ENCODE measurements at places on chromosomes 3 and 15.

- DNase-seq: no peak
Observed at GRCh38 chr15:34311563-34311962, 26.0 kb downstream of the SLC12A6 start.

GRCh38 chr3:54836871-54837270 is 91.0 kb downstream of the LRTM1 start:
- no peak for DNase-seq

GRCh38 chr15:60423537-60423936 is 25.8 kb upstream of the ANXA2 start:
- no peak for DNase-seq

DNA sequence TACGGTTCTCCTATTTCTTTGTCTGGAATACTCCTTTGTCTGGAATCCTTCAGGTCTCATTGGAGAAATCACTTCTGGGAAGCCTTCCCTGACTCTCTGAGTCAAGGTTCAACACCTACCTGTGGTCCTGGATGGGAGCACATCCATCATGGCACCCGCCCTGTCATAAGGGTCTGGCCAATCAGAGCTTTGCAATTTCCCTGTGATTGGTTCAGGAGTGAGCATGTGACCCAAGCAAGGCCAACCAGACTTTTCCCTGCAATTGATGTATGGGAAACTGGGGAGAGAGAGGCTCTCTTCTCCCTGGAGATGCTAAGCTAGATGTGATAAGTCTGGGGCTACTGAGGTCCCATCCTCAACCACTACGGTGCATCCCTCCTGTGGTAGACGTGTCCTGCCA is 8.1 kb downstream of the FAM3D start:
- DNase-seq: no peak

DNA sequence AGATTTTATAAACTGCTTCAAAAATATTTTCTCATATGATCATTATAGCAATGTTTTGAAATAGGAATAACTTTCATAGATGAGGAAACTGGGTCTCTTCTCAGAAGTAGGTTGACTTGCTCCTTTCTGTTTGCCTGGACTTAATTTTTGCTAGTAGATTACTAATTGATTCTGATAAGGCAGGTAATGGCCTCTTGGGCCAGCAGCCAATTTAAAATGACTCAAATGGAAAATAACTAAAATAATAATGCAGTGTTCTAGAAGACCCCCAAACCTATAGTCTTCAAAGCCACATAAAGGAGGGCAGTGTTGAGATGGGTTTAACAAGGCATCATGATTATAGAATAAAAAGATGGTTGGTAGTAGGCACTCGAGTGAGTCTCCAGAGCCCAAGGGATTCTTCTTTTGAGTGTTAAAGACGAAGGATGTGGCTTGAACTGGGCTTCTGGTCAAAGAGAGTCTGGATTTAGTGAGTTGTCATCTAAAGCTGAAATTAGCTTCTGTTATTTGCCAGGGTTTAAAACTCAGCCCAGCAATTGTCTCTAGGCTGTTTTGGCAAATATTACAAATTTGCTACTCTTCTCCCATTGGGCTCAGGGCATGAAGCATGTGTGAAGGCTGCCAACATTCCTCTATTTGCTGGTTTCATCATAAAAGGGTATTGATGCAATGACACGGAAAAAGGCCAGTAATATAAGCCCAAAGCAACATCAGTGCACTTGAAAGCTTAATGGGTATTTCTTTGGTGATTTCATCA is 297.1 kb upstream of the MEIS2 start:
- no peak for DNase-seq

- DNase-seq: no peak
Observed at GRCh38 chr3:71421475-71421819, 162.1 kb downstream of the FOXP1 start.

DNA sequence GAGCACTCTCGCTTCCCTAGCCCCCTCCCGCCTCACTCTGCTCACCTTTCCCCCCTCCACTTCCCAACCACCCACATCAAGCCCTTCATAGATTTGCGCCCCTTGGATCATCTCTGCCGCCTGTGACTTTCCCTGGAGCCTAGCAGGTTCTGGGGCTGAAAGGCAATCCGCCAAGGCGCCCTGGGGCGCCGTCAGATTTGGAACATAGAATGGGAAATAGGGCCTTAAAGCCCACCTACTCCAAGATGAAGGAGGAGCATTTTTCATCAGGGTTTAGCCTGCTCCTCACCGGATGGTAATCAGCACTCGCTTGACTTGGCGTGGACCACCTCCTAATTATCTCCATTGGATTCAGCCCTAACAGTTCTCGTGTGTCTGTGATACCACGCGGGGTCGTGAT is 1.3 kb downstream of the CPNE4 start:
- no peak for DNase-seq

GRCh38 chr15:61084472-61084871 is 144.6 kb downstream of the RORA start:
- DNase-seq: no peak

- DNase-seq: no peak
Observed at GRCh38 chr3:162302983-162303624, 806.5 kb downstream of the OTOL1 start.

GRCh38 chr15:54197995-54198394 is 219.8 kb downstream of the UNC13C start:
- DNase-seq: no peak

GRCh38 chr15:66842710-66843441 is 140.8 kb downstream of the SMAD6 start:
- DNase-seq: no peak

DNA sequence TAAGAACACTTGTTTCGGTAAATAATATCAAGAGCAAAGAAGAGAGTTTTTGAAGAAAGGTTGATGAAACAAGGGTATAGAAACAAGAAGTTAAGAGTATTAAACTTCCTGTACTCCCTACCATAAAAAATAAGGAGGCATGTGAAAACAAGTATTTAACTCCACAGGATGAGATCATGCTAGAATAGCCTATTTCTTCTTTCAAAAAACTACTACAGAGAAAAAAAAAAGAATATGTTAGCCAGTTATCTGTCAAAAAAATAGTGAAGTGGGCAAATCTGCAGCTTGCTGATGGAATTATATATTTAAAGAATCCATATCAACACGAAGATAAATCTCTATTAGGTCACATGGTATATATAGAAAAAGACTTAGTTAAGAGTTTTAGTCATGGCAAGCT is 33.4 kb downstream of the SETD2 start:
- DNase-seq: no peak

DNA sequence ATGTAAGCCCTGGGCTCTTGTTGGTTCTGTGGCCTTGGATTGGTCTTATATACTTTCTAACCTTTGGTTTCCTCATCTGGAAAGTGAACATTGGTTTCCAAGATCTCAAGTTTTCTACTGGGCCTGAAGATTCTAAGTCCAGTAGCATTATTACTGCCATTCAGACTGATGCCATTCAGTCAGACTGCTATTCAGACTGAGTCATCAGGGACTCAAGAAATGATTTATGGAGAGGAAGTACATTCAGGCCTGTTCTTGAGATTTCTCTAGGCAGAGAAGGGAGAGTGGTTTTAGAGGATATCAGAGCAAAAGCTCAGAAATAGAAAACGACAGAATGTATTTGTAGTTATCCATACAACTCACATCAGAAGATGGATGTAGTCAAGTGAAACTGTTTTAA is 557.2 kb downstream of the NR2F2 start:
- no peak for DNase-seq

DNA sequence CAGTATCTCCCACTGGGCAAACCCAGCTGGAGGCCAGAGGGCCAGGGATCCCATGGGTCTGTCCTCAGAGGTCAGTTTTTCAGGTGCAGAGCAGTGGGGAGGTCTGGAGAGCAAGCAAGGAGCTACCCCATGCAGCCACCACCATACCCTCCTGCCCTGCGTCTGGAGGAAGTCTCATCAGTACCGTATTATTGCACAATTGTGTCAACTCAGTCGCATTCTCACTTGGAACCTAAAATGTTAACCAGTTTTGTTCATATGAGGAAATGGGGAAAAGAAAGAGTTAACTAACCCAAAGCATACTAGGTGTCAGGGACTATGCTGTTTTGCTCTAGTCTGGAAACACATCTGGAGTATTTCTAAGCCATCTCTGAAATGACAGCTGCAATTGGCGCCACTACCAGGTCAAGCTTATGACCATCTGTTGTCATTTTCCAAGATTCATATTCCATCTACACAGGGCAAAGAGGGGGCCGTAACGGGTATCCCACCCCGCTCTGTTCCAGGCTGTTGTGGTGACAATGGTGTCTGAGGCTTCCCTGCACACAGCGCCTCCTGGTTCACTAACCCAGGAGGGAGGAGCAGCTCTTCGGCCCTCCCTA is 16.9 kb upstream of the APBA2 start:
- no peak for DNase-seq

- DNase-seq: no peak
Observed at GRCh38 chr15:89664441-89665350, 9.4 kb upstream of the KIF7 start.

DNA sequence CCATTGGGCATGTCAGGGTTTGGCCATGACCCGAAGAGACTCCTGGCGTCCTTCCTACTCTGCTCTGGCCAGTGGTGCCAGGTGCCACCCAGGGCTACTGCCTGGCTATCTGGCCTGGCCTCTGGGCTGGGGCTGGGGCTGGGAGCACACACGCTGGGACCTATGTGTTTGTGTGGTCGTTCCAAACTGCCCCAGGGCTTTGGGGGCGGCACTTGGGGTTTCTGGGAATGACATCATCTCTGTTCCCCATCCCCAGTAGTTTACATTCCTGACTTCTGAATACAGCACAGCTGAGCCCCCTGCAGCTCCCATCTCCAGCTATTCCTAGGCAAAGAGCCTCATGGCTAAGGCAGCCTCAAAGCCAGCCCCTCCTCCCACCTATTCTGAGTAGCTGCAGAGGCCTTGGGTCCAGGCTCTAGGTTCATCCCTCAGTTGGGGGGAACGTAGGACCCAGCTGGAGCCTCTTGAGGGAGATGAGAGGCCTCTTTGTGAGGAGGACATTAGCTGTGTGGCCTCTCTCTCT is 24.3 kb downstream of the PLEKHO2 start:
- no peak for DNase-seq

DNA sequence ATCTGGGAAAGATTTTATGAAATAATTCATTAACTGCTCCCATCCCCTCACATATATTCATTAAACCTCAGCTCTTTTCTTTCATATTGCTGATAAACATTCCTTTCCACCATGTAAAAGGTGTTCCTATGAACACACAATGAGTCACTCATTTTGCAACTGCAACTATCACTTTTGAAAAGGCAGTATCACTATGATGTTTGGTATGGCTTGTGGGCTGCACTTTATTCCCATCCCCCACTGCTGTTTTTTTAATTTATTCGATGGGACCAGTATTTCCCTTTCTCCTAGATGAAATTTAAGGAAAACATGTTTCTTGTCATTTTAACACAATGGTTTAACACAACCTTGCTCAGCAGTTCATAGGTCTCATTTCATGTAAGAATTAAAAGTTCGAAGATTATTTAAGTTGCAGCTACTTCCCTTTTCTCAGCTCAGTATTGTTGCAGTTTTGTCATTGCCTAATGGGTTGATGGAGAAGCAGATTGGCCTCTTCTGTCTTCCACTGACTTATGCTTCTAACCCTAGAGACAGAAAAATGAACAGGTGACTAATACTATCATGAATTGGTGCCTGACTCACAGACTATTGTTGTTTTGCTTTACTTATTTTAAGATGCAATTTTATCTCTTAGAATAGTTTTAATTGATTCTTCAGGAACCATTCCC is 280.3 kb downstream of the ZPLD1 start:
- no peak for DNase-seq

- no peak for DNase-seq
Observed at GRCh38 chr3:112035241-112035640, 705 bp downstream of the TMPRSS7 start.

DNA sequence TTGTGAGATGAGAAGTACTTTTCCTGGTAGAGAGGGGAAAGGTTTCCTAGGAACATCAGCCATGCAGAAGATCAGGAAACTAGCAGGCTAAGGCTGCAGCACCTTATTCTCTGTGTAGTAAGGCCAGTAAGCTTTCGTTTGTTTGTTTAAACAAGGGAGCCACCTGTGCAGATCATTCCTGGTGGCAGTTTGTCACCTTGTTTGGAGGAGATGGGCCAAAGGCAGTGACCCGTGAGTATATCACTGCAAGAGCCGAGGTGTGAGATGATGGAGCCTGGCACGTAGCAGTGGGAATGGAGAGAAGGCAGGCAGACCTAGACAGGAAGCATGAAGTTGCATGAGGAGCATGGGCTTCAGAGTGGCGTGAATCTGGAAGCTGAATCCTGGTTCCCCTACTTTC is 19.6 kb downstream of the ATG7 start:
- no peak for DNase-seq

GRCh38 chr15:74158855-74159650 is 14.5 kb upstream of the ISLR start:
- DNase-seq: no peak

- DNase-seq: no peak
Observed at GRCh38 chr15:77553257-77553656, 79.5 kb downstream of the LINGO1 start.

DNA sequence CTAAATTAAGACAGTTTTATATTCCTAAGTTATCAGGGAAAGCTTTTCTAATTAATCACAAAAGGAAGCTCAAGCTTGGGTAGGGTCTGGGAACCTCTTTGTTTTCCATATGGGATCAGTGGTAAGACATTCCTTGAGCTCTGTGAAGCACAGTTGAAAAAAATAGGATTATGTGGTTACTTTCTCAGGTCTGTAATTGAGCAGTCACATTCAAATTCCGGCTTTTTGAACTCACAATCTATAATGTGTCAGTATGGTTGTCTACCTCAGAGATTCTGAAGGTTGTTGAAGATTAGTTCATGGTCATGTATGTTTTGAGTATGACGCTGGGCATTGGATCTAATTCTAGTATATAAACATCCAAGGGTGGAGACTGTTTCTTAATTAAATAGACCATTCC is 364.5 kb downstream of the LPP start:
- DNase-seq: no peak

DNA sequence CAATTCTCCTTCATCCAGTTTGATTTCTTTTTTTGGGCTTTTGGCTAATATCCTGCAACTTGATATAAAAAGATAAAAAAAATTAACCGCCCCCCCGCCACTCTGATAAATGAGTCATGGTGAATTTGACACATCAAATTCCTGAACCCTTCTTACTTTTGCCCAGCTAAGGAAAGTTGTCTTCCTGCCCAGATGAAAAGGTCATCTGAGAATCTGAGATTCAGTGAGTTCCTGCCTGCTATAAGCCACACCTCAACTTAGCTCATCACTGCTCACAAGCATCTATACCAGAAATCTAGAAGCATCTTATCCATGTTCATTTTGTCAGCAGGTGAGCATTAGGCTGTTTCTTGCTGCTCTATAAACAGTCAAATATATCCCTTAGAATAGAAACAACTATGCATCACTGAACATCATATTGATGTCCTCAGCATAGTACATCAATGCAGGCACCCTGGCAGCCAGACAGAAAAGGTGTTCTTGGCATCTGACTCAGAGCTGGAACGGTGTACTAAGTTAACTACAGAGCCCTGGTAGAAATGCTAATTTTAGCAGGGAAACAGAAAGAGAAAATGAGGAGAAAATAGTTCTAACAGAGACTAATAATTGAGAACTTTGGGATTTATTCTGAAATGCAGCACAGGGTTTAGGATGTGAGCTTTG is 77.1 kb downstream of the SEMA6D start:
- DNase-seq: no peak

- no peak for DNase-seq
Observed at GRCh38 chr3:12898290-12898964, 57.1 kb upstream of the RPL32 start.
